Activated T-cell treated with anti-CD3 and anti-CD28 coated beads for 1 hour (primary cell): ENCODE measurements at places on chromosomes 2 and 18.
A peak's percentile ranks its signal among the peaks of the same experiment; 100 is the strongest.

DNA sequence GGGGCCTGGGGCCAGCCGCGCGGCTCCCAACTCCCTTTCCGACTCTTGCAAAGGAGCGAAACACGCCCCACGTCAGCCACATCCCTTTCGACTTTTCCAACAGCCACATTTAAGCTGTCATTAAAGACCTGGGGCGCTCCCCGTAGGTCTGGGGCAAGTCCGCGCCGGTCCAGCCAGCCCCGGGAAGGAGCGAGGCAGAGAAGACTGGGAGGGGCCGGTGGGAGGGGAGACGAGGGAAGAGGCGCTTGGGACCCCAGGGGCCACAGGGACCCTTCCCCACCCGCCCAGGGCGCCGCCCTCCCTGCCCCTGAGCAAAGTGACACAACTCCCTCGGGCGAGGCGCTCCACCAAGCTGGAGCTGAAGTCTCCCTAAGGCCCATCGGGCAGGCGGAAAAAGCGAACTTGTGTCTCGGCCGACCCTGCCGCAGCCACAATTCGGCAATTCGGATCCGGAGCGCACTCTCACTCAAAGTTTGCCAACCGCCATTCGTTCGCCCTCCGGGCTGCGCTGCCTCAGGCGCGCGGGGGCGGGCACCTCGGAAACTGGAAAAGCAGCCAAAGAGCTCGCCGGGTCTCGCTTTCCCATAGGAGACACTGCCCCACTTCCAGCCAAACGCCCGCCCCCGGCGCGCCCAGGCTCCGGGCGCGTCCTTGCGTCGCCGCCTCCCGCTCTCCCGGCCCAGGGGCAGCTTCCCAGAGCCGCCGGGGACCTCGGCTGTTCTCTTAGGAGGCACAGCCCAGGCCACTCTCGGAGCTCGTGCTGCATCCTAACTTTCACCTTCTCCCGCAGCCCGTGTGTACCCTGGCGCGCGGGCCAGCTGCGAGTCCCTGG is 1.1 kb upstream of the KCTD1 start:
- DNase-seq = no peak

DNA sequence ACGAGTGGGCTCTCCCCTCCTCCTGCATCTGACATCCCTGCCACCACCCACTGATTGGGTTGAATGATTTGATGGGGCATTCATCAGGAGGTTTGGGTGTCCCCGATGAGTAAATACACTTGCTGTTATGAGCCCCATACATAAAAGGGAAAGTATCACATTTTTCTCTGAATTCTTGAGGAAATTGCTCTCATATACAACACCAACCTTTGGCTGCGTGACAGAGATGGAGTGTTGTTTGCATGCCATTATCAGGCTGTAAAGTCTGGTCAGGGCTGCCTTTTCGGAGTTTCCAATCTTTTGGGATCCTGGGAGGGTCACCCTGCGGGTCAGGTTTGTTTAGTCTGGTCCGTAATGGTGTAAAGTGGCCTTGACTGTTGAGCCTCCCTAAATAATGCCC is 227.9 kb upstream of the SPRED2 start:
- no peak for DNase-seq

DNA sequence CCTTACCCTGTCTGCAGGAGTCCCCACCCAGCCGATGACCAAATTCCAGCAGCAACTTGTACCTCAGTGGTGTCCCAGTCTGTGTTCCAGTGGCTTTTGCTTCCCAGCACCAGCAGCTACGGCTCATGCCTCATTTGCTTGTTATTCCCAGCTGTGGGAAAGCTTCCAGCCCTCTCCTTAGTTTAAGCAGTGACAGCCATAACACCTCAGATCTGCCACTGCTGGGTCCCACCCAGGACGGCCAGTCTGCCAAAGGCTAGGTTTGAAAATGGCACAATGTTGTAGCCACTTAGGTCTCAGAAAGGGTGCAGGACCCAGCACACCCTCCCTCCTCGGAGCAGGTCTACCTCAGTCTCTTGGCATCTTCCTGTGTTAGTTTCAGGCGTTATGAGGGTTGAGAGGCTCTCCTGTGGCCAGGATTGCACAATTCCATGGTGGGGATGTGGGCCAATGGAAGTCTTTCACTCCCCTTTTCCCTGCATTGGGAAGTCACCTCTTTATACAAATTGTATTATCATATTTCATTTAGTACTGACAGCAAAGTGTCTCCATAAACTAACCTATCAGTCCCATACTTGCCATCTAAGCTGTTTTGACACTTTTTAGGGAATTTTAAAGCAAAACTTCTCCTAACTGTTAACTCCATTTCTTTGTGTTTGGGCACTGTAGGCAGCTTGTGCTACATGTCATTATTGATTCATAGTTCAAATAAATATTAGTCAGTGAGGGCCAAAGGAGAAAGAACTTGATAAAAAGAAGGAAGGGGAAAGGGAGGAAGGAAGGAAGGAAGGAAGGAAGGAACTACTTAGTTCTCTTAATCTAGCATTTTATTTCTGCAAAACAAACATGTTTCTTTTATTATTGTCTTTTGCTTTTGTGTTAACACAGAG is 62.9 kb upstream of the FAM110C start:
- no peak for DNase-seq

DNA sequence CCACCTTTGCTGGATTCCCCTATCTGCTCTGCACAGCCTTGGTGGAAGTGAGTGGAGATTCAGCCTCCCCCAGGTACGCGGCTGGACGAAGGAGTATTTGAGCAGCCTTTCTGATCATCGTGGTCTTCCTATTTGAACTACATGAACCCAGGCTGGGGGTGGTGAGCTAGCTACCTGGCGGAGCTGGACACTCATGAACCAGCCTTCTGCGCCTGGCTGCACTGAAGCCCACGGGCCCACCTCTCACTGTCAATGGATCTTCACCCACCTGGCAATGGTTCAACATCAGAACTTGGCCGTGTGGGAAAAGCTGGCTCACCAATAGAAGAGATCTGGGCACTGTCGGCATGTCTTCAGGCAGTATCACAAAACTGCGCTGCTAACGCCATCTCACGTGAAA is 35.4 kb downstream of the ANKMY1 start:
- DNase-seq = no peak

- DNase-seq = no peak
Measured at GRCh38 chr2:126272401-126272800, 383.6 kb upstream of the GYPC start.

- no peak for DNase-seq
Measured at GRCh38 chr18:5529471-5529870, 14.3 kb downstream of the EPB41L3 start.

DNA sequence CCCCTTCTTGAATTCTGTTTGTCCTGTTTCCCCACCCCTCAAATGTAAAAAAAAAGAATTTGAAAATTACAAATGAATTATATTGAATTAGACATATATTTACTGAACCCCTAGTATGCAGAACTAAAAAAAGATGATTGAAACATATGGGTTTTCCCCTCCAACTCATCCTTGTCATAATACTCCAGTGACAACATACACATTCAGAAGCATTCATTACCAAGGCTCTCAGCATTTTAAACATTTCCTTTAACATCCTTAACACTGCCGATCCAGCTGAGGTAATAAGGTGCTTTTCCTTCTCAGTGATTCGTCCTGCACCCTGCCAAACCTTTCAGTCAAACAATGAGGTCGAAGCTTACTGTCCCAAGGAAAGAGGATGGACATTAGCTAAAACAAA is 53.1 kb upstream of the DTNB start:
- no peak for DNase-seq

GRCh38 chr2:11683966-11684365 is 14.0 kb upstream of the NTSR2 start:
- DNase-seq = no peak

DNA sequence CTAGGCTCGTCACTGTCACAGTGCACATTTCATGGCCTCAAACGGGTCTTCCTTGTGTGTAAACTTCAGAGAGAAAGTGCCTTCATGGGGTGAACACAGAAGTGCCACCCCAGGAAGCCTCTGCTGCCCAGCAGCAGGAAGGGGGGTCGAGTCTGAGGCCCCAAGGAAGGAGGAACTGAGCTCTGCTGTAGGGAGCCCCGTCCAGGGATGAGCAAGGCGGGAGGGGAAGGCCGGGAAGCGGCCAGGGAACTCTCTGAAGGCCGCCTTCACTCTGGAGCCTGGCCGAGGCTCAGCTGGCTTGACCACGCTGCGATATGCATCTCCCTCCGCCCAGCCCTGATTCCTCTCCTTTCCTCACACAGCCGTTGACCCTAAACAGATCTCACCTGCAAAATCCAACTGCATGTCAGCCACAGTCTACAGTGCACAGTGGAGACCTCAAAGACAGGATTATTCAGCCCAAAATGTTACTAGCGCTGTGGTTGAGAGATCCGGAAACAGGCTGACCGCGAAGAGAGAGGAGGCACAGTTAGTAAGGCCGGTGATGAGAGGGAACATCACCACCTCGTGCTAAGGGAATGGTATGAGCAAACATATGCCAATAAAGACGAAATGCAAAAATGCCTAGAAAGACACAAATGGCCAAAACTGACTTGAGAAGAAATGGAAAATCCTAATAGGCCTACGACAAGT is 34.2 kb upstream of the CTDP1 start:
- no peak for DNase-seq

DNA sequence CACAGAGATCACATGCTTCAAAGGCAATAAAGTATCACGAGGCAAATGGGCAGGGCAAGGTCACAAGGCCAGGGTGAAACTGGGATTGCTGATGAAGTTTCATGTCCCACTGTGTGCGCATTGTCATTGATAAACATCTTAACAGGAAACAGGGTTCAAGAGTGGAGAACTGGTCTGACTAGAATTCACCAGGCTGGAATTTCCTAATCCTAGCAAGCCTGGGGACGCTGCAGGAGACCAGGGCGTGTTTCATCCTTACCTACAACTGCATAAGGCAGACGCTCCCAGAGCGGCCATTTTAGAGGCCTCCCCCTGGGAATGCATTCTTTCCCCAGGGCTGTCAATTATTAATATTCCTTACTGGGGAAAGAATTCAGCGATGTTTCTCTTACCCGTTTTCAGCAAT is 33.2 kb downstream of the PTPN4 start:
- DNase-seq = no peak

DNA sequence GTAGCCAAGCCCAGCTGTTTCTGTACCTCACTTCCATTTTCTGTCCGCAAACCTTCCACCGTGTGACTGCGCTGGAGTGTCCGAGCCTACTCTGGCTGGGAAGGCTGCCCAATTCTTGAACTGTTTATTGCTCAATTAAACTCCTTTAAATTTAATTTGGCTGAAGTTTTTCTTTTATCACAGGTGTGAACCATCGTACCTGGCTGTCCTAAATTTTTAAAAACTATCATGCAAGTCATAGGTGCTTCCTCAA is 6.2 kb upstream of the RNU2-63P start:
- no peak for DNase-seq

DNA sequence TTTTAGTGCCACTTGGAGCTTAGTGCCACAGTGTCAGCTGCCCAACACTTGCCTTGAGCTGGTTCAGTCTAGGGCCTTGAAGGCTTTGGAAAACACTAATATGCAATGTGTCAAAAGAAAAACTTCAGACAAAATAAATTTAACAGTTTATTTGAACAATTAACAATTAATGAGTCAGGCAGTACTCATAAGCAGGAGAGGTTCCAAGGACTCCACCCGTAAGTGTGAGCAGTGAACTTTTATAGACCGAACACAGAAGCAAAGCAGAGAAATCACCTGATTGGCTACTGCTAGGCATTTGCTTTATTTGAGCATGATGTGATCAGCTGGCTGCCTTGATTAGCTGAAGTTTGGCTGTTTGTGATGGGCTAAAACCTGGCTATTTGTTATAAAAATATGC is 49.5 kb upstream of the TBC1D8 start:
- DNase-seq = no peak

GRCh38 chr2:191740016-191740419 is 62.1 kb downstream of the NABP1 start:
- DNase-seq = peak; percentile 4

GRCh38 chr2:32067549-32067948 is 4.2 kb downstream of the SPAST start:
- DNase-seq = no peak

DNA sequence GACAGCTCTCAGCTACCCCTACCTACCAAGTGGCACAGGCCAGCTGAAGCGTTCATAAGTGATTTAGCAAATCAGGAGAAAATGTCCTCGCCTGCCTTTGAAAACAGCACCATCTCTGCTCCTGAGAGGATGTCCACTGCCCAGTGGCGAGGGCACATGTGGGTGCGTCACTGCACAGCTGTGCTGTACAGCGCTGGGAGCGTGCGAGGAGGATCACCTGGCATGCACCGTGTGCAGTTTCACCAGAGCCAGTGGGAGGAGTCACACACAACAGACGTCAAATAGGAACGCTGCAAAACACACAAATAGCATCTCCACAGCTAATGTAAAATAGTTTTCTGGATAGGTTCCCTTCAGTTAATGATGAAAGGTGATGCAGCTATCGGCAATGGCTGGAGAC is 154.1 kb downstream of the HDAC4 start:
- no peak for DNase-seq

GRCh38 chr2:116987447-116987846 is 827.0 kb upstream of the DDX18 start:
- DNase-seq = no peak

GRCh38 chr2:168935810-168936581 is 34.9 kb downstream of the G6PC2 start:
- no peak for DNase-seq

DNA sequence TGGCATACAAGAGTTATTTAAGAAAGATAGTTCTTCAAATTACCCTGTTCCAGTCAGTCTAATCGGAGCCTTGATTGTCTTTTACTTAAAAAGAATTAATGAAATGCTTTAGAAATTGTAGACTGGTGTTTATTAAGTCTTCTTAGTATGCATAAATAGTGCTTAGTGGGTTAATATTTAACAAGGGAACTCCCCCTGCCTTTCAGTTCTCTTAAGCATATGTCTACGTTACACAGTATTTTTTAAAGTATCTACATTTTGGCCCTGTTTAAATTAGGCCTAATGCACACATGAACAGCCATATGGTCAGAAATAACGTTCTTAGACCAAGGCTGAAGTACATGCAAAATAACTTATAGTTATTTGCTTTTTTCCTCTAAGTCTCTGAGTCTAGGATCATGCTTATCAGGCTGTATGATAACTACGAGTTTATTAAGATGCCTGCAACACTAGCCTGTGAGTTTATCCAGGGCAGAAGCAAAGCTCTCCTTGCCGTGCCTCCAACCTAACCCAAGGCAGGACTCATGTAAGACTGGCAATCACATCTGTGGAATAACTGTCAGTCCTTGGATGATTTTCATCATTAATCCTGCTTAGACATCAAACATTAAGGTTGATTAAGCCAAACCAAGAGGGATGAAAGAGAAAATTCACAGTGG is 6.7 kb downstream of the BCL2 start:
- DNase-seq = no peak

DNA sequence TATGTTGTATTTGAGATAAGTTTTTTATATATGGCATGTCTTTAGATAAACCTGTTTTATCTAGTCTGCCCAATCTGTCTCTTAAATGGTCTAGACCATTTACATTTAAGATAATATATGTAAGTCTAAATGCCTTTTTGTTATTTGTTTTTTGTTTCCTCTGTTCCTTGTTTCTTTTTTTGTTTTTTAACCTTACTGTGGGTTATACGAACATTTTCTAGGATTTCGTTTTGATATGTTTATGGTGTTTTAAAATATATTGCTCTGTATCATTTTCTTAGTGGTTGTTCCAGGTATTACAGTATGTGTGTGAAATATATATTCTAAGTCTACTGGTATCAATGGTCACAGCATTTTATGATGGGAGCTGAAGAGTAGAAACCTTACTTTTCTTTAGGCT is 13.3 kb downstream of the BCL2L11 start:
- DNase-seq = no peak
